ENCODE measurements at places on chromosomes 4 and X. TPM values are rescaled to one million over a fixed set of nuclear protein-coding genes. Genes with fewer than 3 reads are reported as not detected.

The SMR3B gene
- total RNA-seq, result not detected

DNA sequence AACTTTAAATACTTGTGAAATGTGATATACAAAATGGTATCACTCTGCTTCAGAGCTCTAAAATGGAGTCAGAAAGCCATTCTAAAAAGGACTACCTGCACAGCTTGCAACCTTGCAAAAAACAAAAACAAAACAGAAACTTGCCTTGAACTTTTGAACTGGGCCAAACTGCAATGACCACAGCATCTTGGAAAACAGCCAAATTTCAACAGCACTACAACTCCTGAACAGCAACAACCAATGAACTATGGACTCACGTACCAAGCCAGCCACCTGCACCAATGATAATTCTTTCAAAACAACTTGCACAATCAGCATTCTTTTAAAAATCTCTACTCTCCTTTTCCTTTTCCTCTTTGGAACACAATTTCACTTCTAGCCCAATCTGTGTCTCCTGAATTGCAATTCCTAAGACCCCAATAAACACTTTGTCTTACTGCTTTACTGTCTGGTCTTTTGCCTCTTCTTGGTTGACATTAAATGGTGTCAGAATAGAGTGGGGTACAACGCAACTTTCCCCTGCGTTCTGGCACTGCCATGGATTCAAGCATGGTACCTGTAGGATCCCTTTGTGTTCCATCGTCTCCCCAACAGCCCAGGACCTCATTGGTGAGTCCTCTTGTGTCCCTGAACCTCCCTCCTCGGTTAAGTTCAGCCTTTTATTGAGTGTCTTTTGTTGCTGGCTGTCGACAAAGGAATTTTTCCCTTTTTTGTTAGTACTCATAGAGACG, 35.7 kb upstream of the FMR1 start:
- no peak overlapping the region for H3K4me3 ChIP-seq
- no peak overlapping the region for H3K27ac ChIP-seq
- H3K36me3 ChIP-seq, result no peaks in the 10 kb centered on the region
- no peaks in the 10 kb centered on the region for H3K27me3 ChIP-seq
- H3K4me1 ChIP-seq, result no peaks in the 10 kb centered on the region

- DNase-seq, result no peak
- no peaks in the 10 kb centered on the region for H3K36me3 ChIP-seq
- H3K27me3 ChIP-seq, result no peaks in the 10 kb centered on the region
- no peak overlapping the region for H3K27ac ChIP-seq
- no peak overlapping the region for H3K4me3 ChIP-seq
- H3K4me1 ChIP-seq, result no peaks in the 10 kb centered on the region
These were observed 62.2 kb downstream of the RTL5 start for GRCh38 chrX:72069350-72070160.

DNA sequence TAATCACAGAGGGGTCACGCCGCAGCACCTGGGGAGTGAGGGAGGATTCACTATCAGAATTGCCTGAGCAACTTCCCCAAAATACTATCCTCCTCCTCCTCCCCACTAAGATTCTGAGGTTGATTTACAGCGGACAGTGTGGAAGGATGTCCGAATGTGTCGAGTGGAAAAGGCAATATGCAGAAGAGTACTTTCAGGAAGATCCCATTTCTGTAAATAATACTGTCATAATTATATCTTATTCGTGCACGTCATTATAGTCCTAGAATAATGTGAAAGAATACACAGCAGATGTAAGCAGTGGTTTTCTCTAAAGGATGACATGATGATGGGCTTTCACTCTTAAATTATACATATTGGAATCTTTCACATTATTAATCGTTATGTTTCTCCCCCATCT, 149.8 kb upstream of the NOCT start:
- DNase-seq, result no peak
- H3K4me1 ChIP-seq, result no peaks in the 10 kb centered on the region
- no peak overlapping the region for H3K27ac ChIP-seq
- H3K36me3 ChIP-seq, result no peaks in the 10 kb centered on the region

GRCh38 chr4:143402776-143403552, 66.3 kb downstream of the GAB1 start:
- no peaks in the 10 kb centered on the region for H3K36me3 ChIP-seq
- no peak overlapping the region for H3K4me3 ChIP-seq
- H3K4me1 ChIP-seq, result peaks cover 8% of the 10 kb centered on the region
- no peak for DNase-seq
- no peaks in the 10 kb centered on the region for H3K27me3 ChIP-seq

- no peak overlapping the region for H3K27ac ChIP-seq
- H3K4me3 ChIP-seq, result no peak overlapping the region
- no peak for DNase-seq
- no peaks in the 10 kb centered on the region for H3K27me3 ChIP-seq
- H3K4me1 ChIP-seq, result no peaks in the 10 kb centered on the region
These were observed 17.4 kb downstream of the JADE3 start for GRCh38 chrX:46929439-46930261.

- DNase-seq, result no peak
- H3K4me1 ChIP-seq, result no peaks in the 10 kb centered on the region
- no peaks in the 10 kb centered on the region for H3K27me3 ChIP-seq
- H3K4me3 ChIP-seq, result no peak overlapping the region
- H3K36me3 ChIP-seq, result no peaks in the 10 kb centered on the region
These were observed 14.3 kb upstream of the INTU start for GRCh38 chr4:127618427-127618826.

All from pancreas (tissue), 10 donors.